ENCODE measurements at places on chromosomes 7 and 10.

GRCh38 chr7:74193054-74193453 is 16.8 kb upstream of the LAT2 start:
- DNase-seq: no peak

DNA sequence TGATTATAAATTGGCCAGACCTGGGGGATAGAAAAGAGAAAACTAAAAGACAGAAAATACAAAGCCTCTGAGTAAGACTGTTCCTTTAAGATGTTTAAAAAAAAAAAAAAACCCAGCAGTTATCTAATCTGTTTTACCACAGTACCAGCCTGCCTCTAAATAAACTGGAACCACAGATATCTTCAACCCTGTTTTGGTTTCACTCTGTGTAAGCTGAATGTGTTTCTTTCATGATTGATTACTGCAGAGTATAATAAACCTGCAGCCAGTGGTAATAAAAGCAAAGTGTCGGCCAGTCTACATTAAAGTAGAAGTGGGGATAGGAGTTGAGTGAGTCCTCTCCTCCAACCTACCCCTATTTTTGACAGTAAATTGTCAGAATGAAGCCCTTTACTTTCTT is 40.6 kb downstream of the MGAM2 start:
- no peak for DNase-seq

GRCh38 chr7:80129785-80130184 is 4.8 kb upstream of the GNAI1 start:
- DNase-seq: no peak

DNA sequence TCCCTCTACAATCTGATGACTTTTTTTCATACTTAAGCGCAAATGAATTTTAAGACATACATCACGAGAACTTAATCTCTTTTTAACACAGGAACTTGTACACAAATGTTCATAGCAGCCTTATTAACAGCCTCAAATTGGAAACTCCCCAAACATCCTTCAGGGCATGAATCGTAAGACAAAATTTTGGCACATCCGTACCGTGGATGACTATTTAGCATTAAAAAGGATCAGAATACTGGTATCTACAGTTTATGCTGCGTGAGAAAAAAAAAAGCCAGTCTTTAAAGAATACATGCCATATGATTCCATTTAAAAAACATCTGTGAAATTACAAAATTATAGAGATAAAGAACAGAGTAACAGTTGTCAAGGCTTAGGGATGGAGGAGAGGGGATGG is 46.8 kb downstream of the PDE1C start:
- DNase-seq: no peak

GRCh38 chr10:49009199-49009979 is 69.7 kb upstream of the LRRC18 start:
- no peak for DNase-seq

- no peak for DNase-seq
Observed at GRCh38 chr7:127961786-127962453, 69.3 kb downstream of the LRRC4 start.

DNA sequence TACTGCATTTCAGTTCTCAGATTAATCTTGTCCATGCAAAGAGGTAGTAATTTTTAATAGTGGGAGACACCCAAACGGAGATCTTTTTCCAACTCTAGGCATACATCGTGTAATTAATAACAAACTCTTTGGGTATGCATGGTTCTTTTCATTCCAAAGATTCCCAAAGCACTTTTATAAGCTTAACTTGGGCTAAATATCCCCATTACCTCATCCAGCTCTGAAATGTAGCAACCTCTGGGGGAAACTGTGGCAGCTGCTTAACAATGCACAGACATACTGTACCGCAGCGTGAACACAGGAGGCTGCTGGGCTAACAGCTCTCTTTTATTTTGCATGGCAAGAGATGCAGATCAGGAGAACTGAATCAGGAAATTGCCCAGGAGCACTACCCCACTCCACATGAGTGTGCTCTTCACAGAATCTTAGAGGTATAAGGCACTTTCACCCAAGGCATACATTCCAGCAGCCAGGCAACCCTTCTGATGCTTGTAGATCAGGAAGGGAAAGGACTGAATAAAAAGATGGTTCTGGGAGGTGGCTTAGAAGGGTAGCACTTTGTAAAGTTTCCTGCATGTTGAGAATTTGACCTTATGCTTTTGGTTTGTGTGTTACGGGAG is 114.4 kb upstream of the GLI3 start:
- no peak for DNase-seq

DNA sequence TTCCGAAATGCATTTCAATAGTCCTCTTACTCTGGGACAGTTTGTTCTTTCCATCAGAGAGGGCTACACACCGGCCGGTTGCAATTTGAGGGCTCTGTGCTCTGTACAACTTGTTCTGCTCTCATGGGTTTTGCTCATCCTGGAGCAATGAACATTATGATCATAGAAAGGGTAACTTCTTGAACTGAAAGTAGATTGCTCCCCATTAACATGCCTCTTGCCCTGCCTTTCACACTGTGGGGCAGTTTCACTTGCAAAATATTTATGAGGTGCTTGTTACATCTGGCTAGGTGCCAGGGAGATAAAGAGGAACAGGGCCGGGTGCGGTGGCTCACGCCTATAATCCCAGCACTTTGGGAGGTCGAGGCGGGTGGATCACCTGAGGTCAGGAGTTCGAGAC is 97.3 kb upstream of the MPP7 start:
- DNase-seq: no peak

GRCh38 chr7:33874943-33875342 is 30.4 kb upstream of the BMPER start:
- no peak for DNase-seq

- DNase-seq: no peak
Observed at GRCh38 chr10:24434961-24435360, 226.0 kb downstream of the KIAA1217 start.

GRCh38 chr7:144416341-144416740 is 12.8 kb upstream of the NOBOX start:
- no peak for DNase-seq

DNA sequence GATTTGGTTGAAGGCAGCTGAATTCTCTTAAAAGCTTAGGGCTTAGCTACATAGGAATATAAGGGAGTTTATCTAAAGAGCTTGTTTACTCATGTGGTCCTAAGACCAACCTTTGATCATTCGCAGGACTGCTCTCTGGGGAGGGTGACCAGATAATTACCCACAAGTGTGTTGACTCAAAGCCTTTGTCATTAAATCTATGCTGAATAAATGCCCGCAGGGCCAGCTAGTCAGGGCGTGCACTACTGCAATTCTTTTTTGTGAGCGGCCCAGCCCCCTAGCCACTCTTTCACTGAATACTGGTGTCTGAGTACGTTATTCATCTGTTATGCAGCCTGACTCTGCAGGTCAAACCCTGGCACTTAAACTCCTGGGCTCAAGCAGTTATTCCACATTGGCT is 69.6 kb downstream of the AKAP9 start:
- DNase-seq: no peak

GRCh38 chr10:48792121-48792520 is 107.4 kb downstream of the WDFY4 start:
- DNase-seq: no peak

GRCh38 chr7:148782757-148783456 is 84.2 kb downstream of the CUL1 start:
- no peak for DNase-seq

- DNase-seq: no peak
Observed at GRCh38 chr10:88473989-88474883, 108.9 kb downstream of the RNLS start.

GRCh38 chr7:70472601-70473237 is 659.2 kb upstream of the GALNT17 start:
- no peak for DNase-seq

GRCh38 chr7:98194186-98194585 is 17.1 kb upstream of the BHLHA15 start:
- DNase-seq: no peak

DNA sequence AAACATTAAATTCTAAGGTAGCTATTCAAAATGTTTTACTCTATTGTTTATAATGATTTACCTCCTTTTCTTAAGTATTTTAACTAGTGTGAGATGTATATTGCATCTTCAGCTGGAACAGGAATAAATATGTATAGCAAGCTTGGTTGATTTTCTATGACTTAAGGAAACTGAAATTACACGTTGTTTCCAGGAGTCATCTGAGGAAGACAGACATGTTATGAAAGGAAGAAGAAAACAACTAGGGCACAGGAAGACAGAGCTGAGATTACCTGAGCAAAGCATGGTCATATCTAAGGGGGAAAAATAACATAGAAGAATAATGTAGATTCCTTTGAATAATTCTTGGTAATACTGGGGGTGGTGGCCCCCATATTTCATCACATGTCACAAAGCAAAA is 210.9 kb upstream of the SEMA3E start:
- DNase-seq: no peak

DNA sequence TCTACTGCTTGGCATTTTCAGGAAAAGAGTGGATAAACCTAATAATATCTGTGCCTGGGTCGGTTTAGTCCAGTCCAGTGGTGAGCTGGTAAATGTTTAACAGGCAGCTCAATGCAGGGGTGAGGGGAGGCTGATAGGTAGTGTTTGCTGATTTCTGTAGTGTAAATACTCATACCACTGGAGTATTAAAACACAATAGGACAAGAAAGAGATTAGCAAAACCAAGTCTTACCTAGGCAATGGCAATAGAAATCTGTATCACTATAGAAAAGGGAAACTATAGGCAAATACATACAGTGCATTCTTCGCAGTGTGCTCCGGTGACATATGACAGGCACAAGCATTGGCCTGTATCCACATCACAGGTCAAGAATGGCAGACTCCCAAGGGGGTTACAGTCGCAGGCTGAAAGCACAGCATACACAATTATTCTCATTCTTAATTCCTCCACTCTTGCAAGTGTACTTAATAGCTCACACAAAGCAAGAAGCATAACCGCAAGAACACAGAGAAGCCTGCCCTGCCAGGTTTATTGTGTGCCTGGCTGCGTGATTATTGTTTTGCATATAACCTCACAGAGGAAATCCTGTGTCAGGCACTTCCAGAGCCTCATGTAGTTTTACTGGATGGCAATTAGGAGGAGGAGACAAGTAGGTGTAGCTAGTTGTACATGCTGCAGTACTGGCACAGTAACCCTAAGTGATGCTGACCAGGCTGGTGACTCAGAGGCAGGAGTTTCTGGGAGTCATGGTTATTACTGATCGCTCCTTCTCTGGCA is 35.0 kb downstream of the LAMB4 start:
- DNase-seq: no peak

DNA sequence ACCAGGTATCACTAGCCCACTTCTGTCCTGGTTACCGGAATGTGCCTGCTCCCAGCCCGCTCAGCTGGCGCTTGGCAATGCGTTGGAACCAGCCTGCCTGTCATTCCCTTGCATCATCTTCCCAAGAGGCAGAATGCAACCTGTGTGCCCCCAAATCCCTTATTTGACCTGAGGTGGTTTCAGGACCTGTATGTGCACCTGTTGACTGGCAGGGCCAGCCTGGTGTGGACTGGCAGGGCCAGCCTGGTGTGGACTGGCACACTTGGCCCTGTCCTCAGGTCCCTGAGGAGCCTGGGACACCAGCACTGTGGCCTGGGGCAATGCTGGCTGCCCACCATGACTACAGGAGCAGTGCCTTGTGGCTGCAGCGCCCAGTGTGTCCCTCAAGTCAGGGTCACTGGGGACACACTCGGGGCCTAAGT is 38.2 kb downstream of the ZNF467 start:
- no peak for DNase-seq

GRCh38 chr7:2287745-2288144 is 26.5 kb downstream of the SNX8 start:
- no peak for DNase-seq

GRCh38 chr7:26413007-26413691 is 121.5 kb downstream of the SNX10 start:
- no peak for DNase-seq

Data from KG1 (cell line).